ENCODE measurements at places on chromosomes 2 and 18.

GRCh38 chr2:204363513-204363912, 181.8 kb upstream of the PARD3B start:
- DNase-seq = no peak

GRCh38 chr2:109013051-109013450, 24.0 kb upstream of the EDAR start:
- no peak for DNase-seq

- DNase-seq = no peak
Observed at GRCh38 chr2:118177884-118178283, 89.6 kb downstream of the INSIG2 start.

- DNase-seq = no peak
Observed at GRCh38 chr2:118784860-118785259, 62.6 kb downstream of the EN1 start.

- no peak for DNase-seq
Observed at GRCh38 chr18:50729376-50729775, 90.4 kb downstream of the MRO start.

DNA sequence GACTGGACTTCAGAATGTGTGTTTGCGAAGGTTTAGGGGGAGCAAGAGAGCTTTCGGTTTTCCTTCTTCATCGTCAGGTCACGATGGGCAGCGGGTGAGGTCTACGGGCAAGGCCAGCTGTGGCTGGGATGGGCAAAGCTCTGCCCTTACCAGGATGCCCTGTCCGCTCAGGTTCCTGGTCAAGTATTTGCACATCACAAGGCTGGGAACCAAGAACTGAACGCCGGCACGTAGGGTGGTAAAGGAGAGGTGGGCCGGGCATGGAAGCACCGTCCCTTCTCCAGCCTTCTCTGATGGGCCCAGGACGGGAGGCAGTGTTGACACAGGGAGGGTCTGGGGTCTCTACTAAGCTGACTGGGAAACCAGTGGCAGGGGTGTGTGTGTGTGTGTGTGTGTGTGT, 50.5 kb upstream of the UBE2F start:
- DNase-seq = no peak

GRCh38 chr2:25491003-25491696, 149.4 kb upstream of the DNMT3A start:
- no peak for DNase-seq

GRCh38 chr2:185738679-185739472, at the start of gene FSIP2:
TSS of gene FSIP2 (plus strand) at chr2:185738804. CDS start at chr2:185738895, 91 bp downstream.
- DNase-seq = peak; percentile 85

GRCh38 chr2:44839771-44840502, 101.6 kb upstream of the SIX3 start:
- no peak for DNase-seq

DNA sequence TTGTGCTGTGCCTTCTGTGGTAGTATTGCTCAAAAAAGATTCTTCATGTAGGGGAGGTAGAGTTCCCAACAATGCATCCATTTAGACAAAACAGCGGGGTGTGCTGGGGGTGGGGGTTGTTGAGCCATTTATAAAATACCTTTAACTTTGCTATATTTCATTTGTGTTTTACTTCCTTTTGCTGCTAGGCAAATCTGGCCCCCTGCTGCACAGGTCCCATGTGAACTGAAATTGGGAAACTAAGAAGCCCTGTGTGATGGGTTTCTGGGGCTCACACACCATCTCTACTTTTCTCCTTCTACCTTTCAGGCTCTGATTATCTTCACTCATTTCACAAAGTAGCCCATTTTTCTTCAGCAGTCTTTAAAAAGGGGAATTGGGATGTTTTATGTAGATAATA, 52.7 kb upstream of the ITGA4 start:
- no peak for DNase-seq

GRCh38 chr2:80281049-80281448, 23.5 kb downstream of the LRRTM1 start:
- DNase-seq = no peak

DNA sequence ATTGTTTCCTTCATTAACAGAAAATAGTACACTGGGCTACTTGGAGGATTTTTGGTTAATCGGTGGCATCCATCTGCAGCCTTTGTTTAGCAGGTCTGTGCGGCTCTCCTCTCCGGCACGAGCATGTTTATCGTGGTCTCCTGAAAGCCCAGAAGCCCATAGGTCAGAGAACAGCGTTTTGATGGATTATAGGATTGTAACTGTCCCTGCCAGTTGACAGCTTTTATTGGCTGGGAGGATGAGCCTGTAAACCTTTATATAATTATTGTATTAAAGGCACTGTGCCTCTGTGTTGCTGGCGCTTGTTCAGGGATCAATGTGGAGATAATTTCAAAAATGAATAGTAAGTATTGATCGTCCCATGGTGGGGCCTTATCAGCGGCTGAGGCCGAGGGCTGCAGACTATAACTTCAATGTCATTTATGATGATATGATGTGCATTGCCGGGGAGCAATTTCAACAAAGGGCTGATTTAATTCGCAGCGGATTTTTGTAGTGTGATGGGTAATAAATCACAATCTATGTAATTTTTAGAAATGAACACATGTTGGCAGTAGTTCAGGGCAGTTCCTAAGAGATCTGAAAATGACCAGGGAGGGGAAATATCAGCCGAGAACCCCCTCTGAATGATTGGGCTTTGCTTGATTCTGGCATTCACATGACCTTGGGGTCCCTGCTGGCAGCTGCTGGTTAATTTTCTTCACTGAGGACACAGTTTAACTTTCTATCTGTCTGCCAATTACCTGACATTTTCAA, 736.1 kb downstream of the GALR1 start:
- no peak for DNase-seq

GRCh38 chr2:217870528-217871011, 132.2 kb downstream of the TNS1 start:
- no peak for DNase-seq

DNA sequence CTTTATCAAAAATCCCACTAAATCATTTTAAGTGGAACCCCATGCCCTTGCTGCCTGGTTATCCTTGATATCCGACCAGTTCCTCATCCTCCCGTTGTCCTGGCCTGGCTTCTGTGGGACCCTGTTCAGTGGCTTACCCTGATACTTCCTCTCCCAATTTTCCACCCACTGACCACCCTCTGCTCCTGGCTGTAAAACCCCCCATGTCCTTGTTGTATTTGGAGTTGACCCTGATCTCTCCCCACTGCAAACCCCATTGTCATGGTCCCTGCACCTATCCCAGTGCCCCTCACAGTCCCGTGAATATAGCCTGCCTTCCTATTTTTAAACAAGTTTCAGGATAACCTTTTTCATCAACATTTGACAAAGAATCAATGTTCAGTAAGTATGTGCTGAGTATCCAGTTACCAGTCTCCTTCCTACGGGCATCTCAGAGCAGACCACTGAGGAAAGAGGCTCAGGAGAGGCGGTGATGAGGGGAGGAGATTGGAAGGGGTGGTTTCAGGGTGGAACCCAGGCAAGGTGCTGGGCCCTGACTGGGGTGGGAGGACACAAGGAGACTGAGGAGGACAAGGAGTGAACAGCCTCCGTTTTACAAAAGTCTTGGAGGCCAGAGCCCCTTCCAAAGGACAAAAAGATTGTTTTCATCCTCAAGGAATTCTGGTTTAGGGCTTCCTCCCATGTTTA, 131.8 kb downstream of the PXDN start:
- DNase-seq = peak; percentile 28

DNA sequence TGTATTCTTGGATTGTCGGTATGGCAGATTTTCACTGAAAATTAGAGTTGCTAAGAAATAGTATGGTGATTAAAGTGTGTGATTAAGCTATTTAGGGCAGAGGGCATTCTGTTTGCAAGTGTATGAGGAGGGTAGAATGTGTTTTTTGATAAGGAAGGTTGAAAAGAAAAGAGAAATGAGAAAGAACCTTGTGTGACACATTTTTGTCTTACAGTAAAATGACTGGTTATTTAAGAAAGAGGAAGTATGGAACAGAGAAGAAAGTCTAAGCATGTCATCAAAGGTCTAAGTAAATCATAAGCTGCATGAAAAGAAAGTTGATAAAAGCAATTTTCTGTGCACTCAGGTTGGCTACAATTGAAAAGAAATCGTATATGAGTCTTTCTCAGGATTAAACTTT, 5.2 kb upstream of the RSAD2 start:
- no peak for DNase-seq

DNA sequence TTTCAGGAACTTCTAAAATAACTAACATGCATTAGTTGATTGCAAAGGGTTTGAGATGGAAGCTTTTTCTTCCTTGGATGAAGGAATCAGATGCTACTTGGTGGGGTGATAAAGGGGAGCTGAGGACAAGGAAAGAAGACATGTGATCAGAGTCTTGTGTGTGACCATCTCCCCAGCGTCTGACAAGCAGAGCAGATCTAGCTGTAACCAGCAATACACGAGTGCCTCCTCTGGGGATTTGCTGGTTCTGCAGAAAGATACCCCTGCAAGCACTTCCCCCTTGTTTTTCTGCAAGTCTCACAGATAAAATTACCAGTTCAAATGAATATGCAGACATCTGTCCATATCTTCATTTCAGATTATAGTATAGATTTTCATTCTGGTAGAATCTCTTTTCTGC, 2.7 kb downstream of the CDH7 start:
- DNase-seq = no peak

GRCh38 chr2:10993001-10993481, 81.3 kb downstream of the KCNF1 start:
- DNase-seq = no peak

DNA sequence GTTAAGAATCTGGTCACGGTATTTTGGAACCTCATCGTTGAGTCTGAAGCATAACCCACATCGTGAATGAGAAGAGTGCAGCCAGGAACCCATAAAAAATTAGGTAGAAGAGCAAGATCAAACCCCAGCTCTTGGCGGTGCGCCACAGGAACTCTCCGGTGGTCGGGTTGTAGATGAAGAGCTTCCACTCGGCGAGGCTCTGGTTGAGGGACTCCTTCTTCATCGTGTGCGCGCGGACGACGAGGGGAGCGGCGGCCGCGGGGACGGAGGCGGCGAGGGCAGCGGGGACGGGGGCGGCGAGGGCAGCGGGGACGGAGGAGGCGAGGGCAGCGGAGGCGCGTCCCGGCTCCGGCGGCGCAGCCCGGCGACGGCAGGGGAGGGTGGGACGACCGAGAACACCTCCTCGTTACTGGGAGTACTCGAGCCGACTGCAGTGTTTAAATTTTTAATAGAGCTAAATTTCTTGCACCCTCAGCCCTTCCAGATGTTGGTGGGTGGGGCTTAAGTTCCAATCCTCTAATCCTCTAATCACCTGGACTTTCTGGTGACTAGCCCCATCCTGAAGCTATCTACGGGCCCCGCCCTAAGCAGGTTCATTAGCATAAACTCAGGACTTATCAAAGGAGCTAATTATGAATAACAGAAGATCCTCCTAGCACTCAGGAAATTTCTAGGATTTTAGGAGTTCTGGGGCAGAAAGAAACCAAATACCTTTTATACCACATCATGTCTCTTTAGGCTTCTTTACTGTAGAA, 20.4 kb upstream of the PAPOLG start:
- DNase-seq = peak; percentile 77

DNA sequence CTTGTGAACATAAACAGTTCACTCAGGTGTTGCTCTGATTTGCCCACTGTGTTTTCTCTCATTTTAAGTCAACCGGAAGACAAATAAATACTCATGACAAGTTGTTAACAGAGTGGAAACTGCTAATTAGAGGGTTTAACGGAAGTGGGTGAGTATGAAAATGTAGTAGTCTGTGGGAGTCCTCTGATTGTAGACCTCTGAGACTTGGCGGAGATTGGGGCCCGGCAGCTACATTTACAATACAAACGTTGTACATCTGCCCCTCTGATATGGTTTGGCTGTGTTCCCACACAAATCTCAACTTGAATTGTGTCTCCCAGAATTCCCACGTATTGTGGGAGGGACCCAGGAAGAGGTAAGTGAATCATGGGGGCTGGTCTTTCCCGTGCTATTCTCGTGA, 107.3 kb upstream of the FAM98A start:
- DNase-seq = no peak

GRCh38 chr2:70553334-70553583, 367 bp downstream of the TGFA start:
- DNase-seq = no peak

DNA sequence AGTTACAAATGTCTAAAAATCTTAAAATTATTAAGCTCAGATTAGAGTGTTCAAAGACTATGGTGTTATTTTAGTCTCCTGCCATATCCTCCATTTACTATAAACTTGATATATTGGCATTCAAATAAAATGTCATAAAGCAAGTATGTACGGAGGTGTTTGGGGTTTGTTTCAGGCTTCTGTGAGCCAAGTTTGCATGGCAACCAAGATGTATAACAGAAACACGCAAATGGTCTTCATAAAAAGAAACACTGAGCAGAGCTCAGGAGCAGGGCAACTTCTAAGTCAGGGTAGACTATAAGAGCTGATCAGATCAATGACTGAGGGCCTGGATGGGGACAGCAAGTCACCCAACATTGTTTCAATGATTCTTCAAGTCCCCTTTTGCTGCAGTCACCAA, 20.5 kb upstream of the OSR1 start:
- no peak for DNase-seq

- DNase-seq = no peak
Observed at GRCh38 chr2:8059794-8060193, 622.1 kb upstream of the ID2 start.

DNA sequence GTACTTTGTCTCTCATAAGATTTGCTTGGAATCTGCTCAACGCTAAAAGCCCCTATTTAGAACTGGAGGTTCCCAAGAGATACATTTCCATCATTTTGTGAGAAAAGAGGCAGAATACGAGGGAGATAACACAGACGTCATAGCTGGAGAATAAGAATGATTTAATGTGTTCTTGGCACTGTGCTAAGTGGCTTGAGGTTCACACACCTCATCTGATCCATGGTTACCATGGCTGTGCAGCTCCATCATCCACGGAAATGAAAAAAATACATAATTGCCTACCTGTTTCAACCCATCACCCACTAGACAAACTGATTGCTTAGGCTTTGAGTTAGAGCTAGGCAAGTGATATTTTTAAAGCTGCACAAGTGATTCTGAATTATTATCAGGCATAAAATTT, 227.6 kb downstream of the SLC8A1 start:
- DNase-seq = no peak

- DNase-seq = no peak
Observed at GRCh38 chr2:48450936-48451602, 78.9 kb upstream of the STON1 start.

- no peak for DNase-seq
Observed at GRCh38 chr2:106094131-106094841, 99.8 kb downstream of the UXS1 start.

GRCh38 chr2:199309411-199309810, 148.3 kb downstream of the SATB2 start:
- DNase-seq = no peak
